ENCODE measurements at places on chromosomes 7 and 10.

DNA sequence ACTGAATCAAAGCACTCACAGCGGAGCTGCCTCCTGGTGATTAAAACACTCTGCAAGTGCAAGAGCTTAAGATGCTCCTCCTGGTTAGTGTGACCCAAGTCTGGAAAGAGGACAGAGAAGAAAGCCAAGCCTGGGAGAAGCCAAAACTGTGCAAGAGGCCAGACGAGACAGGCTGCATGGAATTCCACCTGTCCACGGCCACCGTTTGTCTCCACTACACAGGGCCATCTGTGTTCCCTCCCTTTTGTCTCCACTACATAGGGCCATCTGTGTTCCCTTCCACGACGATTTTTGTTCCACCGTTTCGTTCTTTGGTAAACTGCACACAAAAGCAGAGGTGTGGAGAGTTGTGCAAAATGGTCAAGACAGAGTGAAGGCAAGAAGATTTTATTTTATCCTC is 233.0 kb downstream of the DIP2C start:
- no peak for DNase-seq

DNA sequence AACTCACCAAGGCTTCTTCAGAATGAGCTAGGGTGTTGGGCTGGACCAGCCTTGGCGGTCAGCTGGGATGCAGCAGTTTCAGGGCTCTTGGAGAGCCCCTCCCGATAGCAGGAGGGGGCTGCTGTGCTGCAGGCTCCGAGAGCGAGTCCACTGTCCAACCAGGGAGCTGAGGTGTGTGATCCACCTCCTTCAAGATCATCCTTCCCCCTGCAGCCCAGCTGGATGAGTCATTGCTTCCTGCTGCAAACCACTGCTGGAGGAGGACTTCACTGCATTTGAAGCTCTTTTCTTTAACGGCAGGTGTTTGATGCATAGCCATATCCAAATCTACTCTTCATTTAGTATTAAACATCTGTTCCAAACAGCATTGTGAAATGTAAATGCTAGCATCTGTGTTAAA is 54.2 kb upstream of the EBF3 start:
- DNase-seq, result peak; percentile 28

GRCh38 chr7:134750083-134751062 is 29.1 kb upstream of the CALD1 start:
- DNase-seq, result no peak

DNA sequence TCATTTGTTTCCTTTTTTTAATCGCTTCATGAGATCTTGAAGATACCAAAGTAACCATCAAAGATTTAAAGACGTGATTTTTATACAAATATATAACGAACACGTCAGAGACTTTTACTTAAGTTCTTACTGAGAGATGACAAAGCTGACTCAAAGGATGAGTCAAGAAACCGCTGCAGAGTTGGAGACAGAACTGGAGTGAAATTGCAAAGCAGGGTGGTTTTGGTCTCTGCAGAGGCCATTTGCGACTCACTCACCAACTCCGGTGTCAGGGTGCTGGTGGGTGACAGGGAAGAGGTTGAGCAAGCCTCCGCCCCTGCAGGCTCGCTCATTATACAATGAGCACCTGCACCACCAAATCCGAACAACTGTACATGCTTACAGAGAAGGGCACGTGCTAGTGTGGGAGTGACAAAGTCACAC is 75.2 kb downstream of the DNAJB6 start:
- peak; percentile 74 for DNase-seq

DNA sequence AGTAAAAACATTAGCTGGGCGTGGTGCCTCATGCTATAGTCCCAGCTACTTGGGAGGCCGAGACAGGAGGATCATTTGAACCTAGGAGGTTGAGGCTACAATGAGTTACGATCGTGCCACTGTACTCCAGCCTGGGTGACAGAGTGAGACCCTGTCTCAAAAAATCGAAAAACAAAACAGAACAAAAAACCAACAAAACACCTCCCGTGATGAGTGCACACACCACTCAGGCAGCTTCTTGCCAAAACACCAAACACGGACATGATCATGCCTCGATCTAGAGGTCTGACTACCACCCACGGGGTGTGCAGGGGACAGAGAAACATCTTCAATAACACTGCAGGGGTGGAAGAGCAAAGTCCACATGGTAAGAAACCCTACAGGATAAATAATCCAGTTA is 44.4 kb downstream of the AMZ1 start:
- DNase-seq, result no peak

- DNase-seq, result no peak
Observed at GRCh38 chr7:531777-532176, 12.1 kb upstream of the PDGFA start.

DNA sequence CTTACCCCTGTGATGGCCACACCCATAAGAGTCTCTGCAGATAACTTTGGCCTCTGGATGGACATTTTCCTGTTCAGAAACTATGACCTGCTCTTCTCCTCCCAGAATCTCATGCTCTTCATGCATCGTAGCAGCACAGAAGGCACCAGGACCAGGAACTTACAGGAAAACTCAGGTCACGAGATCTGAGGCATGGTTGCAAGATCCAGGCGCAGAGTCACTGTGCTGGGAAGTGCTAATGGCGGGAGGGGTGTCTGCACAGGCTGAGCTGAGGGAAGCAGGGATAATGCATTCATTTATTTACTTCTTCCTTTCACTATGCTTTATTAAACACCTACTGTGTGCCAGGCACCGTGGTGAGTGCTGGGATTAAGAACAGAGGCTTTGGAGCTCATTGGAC is 48.2 kb upstream of the LOXL4 start:
- no peak for DNase-seq

All from non-pigmented ciliary epithelial cell (primary cell).